ENCODE measurements at places on chromosomes 1 and 21.

- DNase-seq = no peak
Observed at GRCh38 chr1:162846256-162847212, 14.4 kb downstream of the CCDC190 start.

DNA sequence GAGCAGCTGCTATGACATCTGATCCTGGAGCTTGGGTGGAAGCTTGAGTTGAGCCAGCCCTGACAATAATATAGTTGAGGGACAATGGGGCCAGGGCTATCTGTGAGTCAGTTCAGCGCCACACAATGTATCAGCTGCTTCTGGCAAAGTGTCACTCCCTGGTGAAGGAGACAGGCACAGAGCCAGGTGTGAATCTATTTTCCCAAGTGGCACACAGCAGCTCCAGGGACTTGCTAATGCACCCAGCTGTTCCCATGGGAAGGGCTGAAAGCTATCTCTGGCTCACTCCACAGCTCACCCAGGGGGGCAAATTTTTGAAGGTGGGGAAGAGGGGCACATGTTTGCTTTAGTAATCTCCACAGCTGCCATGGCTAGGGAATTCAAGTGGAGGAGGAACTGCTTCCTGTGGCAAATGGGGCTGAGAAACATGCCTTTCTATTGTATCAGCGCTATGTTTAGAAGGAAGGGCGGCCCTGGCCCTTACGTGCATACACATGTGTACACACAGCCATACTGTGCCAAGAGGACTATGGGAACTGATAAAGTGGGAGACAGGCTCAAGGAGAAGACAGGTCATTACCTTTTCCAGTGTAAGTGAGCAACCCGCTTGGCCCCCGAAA lies 2.2 kb downstream of the CYB5R1 start:
- no peak for DNase-seq

- DNase-seq = no peak
Observed at GRCh38 chr21:44589586-44590305, 2.6 kb downstream of the KRTAP10-6 start.

- DNase-seq = no peak
Observed at GRCh38 chr1:183244466-183244865, 58.4 kb downstream of the LAMC2 start.

- no peak for DNase-seq
Observed at GRCh38 chr21:15631342-15631741, 98.4 kb upstream of the USP25 start.

GRCh38 chr21:28696844-28697410 lies 295.8 kb downstream of the LTN1 start:
- DNase-seq = no peak

DNA sequence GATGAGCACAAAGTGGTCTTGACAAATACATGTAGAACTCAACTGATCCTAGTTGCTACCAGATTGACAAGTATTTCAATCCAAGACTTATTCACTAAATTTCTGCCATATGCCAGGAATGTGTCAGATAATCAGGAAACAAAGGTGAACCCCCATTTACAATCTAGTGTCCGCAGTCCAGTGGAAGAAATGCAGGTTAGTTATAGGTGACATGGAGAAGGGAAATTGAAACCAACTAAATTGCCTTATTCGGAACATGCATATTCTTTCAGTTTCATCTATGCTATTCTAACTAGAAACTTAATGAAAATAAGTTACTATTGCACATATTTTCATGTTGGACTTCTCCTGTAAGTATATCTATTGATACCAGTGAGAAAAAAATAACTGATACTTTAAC lies 209.4 kb downstream of the COL24A1 start:
- no peak for DNase-seq

- DNase-seq = no peak
Observed at GRCh38 chr1:65003316-65003664, 36.9 kb upstream of the JAK1 start.
